CD4-positive, alpha-beta T cell treated with Interferon gamma for 1 hour (primary cell): ENCODE measurements at places on chromosomes 5 and 9.

DNA sequence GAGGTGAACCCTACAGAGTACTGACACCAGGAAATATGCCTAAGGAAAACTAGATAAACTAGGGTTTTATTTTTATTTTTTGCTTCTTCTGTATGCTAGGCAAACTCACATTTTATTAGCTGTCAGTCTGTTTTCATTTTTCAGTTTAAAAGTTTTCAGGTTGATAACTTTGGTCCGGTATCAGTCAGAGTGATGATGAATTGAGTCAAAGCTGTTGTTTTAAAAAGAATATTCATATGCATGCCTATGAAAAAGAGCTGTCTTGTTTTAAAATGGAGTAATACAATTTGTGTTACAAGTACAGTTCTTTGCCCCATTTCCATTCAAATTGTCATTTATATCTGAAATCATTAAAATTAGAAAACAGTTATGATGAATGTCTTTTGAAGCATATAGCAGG is 22.6 kb downstream of the MAP3K1 start:
- no peak for DNase-seq

DNA sequence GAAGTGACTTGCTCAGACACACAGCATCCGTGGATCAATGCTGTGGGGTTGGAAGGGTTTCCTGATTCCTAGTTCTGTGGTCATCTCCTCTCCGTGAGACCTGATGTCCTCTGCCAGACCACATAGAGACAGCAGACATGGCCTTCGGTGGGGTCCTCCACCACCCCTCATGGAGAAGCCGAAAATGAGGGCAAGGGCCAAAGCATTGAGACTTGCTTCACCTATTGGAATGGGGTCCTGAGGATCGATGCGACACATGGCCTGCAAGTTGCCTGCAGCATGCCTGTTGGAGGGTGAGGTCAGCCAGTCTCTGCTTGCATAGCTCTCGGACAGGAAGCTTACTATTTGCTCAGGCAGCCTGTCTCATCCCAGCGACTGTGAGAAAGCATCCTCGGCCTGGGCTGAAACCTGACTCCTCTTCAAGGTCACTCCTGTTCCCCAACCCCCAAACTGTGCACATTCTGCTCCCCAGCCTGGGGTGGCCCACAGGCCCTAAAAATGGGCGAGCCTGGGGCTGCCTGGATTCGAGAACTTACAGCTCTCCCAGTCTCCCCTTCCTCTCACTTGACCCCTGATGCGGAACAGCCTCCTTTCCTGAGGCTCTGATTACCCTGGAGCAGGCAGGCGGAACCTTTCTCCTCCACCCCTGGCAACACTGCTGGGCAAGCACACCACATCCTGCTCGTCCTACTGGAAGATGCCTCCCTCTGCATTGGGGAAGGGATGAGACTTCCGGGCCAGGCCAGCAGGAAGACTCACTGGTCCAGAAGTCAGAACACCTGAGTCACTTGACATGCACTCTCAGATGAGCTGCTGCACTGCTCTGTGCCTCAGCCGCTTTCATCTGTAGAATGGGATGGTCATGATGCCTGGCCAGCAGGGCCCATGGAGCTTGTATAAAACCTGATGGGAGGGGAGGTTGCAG is 186.9 kb downstream of the RGS3 start:
- no peak for DNase-seq

DNA sequence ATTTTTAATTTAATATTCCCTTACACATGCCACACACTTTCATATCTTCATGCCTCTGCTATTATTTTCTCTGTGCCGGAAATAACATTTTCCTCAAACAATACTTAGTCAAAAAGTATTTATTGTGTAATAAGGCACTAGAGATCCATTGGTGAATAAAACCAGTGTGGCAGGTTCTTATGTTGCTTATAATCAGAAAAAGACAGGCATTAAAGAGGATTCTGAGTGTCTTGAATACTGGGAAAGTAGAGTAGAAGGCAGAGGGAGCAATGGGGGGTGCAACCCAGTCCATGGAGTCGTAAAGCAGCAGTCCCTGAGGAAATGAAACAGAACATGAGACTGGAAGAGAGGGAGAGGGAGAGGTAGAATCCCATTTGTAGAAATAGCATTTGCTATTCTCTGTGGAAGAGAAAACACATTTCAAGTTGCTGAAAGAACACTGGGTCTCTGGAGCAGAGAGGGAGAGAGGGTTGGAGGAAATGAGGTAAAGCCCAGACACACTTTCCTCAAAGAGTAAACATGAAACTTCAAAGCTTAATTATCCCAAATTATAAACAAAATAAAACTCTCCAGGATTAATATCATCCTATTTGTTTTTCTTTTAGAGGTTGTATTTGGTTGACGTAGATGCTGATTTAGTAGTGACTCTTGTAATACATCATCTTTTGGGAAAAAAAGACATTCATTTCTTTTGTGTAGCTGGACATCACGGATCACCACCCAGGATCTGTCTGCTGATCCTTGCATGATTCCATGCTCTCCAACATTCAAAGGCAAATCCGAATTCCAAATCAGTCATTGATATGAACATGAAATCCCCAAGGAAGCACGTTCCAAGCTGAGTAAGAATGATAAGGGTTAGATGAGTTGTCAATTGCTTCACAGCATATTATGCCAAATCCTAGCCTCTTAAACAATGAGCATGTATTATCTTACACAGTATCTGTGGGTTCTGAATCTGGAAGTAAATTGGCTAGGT is 37.4 kb upstream of the GRAMD2B start:
- DNase-seq: no peak

DNA sequence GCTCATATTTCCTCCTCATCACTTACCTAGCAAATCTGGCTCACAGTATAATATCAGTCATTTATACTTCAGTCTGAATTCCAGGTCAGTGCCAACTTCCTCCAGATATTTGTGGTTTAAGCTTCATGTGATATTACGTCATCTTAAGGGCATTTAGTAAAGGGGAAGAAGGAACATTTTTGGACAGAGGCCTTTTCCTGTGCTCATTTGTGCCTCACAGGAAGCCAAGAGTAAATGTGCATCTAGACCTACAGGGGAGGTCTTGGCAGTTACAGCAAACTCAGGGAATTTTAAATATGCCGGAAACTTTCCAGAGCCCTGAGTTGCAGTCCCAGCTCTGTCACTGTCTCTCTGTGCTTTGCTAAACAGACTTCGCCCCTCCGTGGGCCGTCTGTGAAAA is 12.3 kb upstream of the KCNIP1 start:
- DNase-seq: no peak

- DNase-seq: no peak
These were observed 133.2 kb downstream of the ERCC6L2 start for GRCh38 chr9:96008502-96009222.

DNA sequence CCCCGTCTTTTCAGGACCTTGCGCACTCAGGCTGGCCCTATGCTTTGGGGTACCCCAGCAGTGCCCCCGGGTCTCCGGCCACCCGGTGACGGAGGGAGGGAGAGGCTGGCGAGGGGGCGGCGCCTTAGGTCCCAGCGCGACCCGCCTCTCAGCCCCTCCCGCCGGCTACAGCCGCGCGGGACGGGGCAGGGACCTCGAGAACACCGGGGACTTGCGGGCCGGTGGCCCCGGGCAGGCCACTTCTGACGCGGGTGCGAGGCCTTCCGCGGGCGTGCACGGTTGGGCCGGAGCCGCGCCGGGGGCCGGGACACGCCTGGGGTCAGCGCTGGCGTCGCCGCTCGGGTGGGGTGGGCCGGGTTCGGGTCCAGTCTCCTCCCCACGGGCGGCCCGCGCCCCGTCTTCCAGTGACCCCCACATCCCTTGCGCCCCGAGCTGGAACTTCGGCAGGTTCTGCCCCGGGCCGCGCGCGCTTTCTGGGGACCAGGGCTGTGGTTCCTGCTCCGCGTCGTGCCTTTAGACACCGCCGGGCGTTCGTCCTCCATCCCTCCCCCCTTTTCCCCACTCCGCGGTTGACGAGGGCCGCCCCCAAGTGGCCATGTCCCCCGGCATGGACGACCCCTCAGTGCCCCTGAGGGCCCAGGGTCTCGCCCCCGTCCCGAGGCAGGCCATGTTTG is 3.8 kb upstream of the SQSTM1 start:
- DNase-seq: no peak

GRCh38 chr9:10104774-10105173 is 508.0 kb downstream of the PTPRD start:
- no peak for DNase-seq
